Stimulated activated CD8-positive, alpha-beta memory T cell treated with anti-CD3 and anti-CD28 coated beads, Interleukin-15, amount 100 ng/mL, for 4 hours (primary cell): ENCODE measurements at places on chromosomes 1 and 21.

- no peak for DNase-seq
Measured at GRCh38 chr21:37873655-37874054, 42.6 kb downstream of the KCNJ6 start.

DNA sequence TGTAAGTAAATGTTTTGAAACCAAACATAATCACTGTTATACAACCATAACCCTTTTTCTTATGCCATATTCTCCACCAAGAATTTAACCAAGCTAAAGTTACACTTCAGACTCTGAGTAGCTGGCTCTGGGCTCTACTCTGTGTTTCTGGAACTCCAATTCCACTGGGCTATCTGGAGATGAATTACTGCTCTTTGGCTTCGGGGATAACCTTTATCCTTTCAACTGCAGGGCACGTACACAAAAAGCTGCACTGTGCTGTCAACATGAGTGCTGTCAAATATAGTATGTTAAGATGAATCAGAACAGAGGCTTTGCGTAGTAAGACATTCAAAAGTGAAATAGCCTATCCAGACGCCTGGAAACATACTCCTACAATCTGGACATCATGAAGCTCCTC lies 500.6 kb downstream of the LTN1 start:
- DNase-seq, result no peak

- DNase-seq, result no peak
Measured at GRCh38 chr1:193417945-193418744, 231.7 kb upstream of the B3GALT2 start.

GRCh38 chr1:58155418-58156123 lies 391.0 kb downstream of the OMA1 start:
- DNase-seq, result no peak

DNA sequence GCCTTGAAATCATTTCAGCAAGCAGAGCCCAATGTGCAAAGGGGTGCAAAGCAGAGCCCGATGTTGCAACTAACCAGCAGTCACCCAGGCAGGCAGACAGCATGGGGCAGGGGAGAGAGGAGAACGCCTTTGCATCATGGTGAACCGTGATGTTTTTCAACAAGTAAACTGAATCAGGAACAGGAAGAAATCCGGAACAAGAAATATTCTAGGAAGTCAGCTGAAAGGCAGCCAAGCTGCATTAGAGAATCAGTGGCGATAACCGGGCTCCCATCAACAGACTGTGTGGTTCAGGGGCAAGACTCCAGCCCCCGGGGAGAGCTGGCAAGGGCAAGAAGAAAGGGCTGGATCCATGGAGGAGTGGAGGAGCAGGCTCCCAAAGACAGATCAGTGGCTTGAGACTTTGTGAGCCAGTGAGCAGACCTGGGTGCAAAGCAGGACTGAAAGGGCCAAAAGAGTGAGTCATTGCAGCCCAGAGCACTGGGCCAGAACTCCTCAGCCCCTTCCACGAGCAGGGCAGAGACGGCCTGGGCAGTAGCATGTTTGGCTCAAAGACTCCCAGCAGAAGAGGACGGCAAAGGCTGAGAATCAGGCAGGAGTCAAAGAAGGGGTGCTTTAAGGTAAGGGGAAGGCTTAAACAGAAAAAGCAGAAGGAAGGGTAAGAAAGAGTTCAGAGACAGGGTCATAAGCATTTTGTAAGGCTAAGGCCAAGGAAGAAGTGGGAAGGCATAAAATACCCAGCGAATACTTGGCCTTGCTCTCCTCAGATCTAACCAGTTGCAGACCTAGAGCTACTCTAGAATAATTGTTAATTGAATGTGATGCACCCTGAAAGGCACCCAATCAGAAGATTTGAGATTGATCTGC lies 155.0 kb downstream of the SETD4 start:
- DNase-seq, result no peak

- no peak for DNase-seq
Measured at GRCh38 chr1:203590603-203591002, 36.0 kb upstream of the ATP2B4 start.

GRCh38 chr1:189657715-189658114 lies 819.9 kb downstream of the BRINP3 start:
- no peak for DNase-seq

DNA sequence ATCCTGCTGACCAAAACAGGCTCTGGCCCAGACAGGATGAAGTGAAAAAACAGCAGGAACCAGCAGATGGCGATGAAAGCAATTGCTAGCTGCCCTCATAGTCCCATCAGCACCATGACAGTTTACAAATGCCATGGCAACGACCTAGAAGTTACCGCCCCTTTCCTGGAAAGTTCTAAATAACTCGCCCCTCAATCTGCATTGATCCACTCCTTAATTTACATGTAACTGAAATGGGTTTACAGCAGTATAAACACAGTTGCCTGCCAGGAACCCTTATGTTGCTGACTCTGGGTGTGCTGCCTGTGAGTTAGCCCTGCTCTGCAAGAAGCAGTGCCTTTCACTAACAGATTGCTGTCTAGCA lies 65.5 kb upstream of the CR1L start:
- DNase-seq, result no peak

DNA sequence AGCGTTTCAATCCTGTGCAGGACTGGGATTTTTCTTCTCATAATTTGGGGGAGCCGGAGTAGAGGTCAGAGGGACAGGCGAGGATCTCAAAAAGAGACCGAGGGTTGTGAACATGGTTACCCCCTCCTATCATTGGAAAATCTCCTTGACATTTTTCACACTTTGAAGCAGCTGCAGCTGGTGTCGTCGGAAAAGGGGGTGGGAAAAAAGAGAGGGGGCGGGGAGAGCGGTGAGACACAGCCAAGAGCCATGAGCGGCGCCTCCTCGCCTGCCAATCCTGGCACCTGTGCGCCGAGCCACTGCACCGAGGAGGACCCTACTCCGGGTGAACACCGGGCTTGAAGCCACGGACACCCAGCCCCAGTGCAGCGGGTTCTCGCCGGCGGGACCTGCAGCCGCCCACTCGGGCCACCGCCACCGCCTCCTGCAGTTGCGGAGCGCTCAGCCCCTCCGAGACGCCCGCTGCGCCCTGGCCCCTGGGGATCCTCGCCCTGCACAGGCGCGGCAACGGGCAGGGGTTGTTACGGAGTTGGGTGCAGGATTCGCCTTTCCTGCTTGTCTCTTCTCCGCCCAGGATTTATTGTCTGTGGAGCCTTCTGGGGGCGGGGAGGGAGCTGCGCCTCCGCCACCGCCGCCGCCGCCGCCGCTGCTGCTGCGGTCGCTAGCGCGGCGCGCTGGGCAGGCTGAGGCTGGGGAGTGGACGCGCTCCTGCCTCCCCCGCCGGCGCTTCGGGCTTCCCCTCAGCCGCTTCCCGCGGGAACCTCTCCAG lies at the start of gene LRRC7:
TSS of gene LRRC7 (plus strand) at position 271 of the 769 bp plus-strand sequence. CDS start 718 bp downstream, outside the sequence.
- no peak for DNase-seq

DNA sequence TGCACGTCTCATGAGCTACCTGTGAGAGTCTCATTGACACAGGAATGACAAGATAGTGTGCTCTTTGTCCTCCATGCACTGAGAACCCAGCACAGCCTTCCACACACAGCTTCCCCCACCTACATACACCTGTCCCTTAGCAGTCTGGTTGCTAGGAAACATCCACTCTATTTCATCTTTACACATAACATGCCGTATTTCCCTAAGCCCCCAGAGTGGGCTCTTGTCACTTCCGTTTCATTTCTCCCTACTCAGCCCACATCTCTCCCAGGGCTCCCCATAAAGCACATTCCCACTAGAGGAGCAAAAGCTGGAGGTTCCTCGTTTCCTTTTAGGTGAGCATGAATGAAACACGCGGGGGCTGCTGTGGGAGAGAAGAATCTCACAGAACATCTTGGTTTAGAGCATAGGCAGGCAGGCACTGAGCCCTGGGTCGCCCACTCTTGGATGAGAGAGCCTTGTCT lies 137.1 kb downstream of the ETS2 start:
- DNase-seq, result no peak

- DNase-seq, result no peak
Measured at GRCh38 chr1:69528376-69528775, 39.3 kb upstream of the LRRC7 start.

DNA sequence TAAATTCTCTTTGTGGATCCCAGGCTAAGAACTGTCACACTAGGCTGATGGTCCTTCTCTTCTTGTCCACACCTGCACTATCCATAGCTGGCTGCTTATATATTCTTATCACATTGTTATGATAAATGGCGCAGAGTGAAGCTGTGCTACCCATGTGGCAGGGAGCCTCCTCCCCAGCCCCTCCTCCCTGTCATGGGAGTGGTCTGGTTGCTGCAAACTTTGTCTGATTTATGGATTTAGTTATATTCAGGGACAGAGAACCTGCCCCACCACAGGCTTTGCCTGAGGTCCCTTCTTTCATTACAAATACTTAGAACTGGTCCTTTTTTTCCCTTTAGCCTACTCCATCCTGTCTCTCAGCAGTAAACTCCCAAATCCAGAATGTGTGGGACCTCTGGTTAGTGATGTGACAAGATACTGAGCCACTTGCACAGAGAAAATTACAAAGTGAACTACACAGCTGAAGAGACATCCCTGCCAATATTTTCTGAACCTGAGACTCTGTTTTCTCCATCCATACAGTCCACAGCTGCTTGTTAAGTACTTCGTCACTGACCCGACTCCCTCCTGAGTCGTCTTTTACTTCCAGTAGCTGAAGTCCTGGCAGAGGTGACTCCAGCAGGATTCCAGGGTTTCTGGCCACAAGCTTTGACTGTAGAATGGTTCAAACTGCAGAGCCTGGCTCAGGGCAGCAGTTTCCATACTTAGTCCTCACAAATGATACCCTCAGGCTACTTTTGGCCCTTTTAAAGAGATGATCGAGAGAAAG lies 37.6 kb downstream of the PTGFRN start:
- DNase-seq, result no peak

DNA sequence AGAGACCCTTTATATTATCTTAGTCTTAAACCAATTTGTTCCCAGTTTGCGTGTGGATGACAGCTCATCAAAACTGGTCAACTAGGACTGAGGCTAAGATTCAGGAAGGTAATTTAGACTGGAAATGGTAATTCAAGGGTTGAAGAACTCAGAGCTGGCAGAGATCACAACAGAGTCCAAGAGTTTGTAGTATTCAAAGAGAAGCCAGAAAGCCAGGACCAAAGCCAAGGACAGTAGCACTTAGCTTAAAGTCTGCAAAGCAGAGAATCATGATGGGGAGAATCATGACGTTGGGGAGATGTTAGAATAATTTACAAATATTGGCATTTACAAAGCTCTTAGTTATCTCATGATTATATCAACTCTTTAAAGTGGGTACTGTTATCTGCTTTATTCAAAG lies 32.6 kb downstream of the RNF11 start:
- DNase-seq, result no peak

- DNase-seq, result no peak
Measured at GRCh38 chr1:113834716-113835115, 22.4 kb upstream of the RSBN1 start.

DNA sequence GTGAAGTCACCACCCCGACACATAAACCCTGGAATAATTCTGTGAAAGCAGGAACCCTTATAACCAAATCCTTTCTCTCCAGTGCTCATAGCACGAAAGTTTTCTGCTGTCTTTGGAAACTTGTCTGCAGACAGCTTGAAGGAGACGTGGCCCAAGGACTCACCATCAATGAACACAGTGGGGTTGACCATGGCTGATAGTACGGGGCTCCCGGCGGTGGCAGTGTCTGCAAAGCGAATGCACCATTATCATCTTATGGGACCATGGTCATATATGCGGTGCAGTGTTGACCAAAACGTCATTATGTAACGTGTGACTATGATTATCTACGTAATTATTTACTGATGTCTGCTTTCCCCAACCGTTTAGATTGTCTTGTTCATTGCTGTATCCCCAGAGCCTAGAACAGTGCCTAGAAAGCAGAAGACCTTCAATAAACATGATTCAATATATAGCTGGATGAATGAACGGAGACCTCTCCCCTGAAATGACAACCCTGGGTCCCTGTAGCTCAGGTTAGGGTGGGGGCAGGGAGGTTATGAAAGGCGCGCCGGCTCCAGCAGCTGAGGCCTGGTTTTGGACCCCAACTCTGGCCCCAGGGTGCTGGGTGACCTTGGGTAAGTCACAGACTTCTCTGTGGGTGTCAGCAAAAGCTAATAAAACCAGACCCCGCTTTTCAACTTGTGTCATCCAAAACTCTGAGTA lies 128.4 kb upstream of the ZBTB40 start:
- DNase-seq, result no peak

DNA sequence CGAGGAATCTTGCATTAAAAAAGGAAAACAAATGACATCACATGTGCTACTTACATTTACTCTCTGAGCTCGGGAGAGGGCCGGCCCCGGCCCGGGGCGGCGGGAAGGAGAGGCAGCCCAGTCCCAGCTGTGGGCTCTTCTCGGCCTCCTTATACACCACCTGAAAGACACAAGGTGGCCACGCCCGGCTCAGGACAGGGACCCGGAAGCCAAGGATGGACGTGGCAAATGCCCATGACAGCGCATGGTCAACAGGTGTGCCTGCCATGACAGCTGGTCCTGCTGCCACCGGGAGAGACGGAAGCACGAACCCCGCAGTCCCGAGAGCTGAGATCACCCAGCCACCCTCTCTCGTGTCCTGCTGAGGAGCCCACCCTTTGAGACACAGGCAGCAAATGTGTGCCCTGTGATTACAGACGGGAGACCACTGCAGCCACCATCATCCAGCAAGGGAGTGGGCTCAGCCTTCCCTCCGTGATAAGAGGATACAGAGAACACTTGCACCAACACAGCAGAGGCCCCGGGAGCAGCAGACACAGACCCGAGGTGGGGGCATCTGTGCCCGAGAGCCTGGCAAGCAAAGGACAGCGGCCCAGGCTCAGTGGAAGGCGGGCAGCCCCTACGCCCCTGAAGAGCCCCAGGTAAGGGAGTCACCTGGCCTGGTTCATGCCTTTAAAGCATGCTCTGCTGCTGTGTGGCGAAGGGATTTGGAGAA lies 8.7 kb downstream of the TPRG1L start:
- no peak for DNase-seq

DNA sequence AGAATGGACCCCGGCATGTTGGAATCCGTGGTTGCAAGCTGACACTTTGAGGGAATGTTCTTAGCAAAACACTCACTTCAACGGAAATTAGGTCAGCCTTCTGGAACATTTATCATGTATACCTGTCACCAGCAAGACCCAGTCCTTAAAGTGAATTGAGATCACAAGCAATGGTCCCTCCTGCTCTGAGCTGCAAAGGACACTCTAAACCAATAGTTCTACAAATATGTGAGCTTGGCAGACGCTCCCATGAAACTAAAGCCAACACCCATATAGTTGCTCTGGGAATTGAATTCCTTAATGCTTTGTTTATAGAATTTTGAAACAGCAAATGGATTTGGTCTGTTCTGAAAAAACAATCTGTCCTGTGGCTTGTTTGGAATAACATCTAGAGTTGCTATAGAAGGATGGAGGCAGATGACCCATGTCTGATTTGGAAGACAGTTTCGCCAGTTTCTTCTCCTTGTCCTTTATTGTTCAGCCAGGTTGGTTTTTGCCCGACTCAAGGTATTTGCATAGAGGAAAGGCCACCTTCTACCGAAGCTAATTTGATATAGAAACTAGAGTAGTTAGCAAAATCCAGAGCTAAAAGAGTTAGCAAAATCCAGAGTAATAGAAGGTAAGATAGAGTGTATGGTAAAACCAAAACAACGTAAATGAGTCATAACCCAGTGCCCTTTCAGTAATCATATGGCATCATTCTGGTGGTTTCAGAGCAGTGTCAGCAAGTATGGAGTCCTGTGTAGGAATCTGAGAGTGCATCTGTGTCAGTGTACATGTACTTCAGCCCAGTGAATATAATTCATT lies 236.2 kb downstream of the NFIA start:
- no peak for DNase-seq

GRCh38 chr1:151862604-151863003 lies 9.1 kb upstream of the THEM5 start:
- DNase-seq, result no peak

GRCh38 chr1:115062542-115063004 lies 26.7 kb downstream of the TSPAN2 start:
- DNase-seq, result peak; percentile 88
